ENCODE measurements at places on chromosomes 3 and 15.
A peak's percentile ranks its signal among the peaks of the same experiment; 100 is the strongest.

GRCh38 chr3:106611841-106612240 lies 743.0 kb upstream of the CBLB start:
- H3K36me3 ChIP-seq = peaks cover 4% of the 10 kb centered on the region
- no peaks in the 10 kb centered on the region for H3K27me3 ChIP-seq
- no peak overlapping the region for H3K4me3 ChIP-seq
- peaks cover 8% of the 10 kb centered on the region for H3K4me1 ChIP-seq

DNA sequence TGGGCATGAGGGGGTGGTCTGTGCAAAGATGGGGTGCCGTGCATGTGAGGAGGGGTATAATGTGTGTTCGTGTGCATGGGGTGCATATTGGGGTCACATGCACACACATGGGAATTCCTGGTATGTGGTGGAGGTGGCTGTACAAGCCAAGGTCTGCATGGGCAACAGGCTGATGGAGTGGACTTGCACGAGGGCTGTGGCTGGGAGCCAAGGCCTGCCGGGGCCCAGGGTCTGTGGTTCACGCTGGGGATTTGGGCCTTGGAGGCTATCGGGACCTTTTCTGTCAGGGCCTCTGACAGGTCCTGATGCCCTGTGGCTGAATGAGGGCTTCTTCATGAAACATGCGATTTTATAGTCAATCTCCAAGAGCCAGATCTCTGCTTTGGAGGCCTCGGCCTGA lies 9.8 kb upstream of the PLXND1 start:
- DNase-seq = no peak
- peaks cover 7% of the 10 kb centered on the region for H3K27me3 ChIP-seq
- no peaks in the 10 kb centered on the region for H3K4me1 ChIP-seq
- no peak overlapping the region for H3K4me3 ChIP-seq
- no peak overlapping the region for H3K27ac ChIP-seq
- no peaks in the 10 kb centered on the region for H3K36me3 ChIP-seq

- no peaks in the 10 kb centered on the region for H3K4me1 ChIP-seq
- H3K36me3 ChIP-seq = peaks cover 27% of the 10 kb centered on the region
- no peaks in the 10 kb centered on the region for H3K27me3 ChIP-seq
- no peak overlapping the region for H3K27ac ChIP-seq
- H3K4me3 ChIP-seq = no peak overlapping the region
These were observed 58.1 kb downstream of the DCBLD2 start for GRCh38 chr3:98843266-98843959.

DNA sequence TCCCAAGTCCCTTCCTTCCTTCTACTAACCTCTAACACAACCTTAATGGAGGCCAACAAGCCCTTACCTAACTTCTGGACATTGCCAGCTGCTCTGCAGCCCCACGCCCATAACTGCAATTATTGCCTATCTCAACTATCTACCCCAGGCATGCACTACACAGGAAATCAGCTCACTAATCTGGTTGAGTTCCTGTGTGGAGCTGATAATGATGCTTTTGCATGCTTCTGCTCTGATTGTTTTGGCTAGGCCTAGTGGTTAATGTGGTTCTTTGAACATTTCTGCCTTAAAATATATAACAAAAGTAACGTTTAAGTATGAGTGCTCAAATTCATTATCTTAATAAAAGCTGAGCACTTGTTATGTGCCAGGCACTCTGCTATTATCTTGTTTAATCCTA lies 463.9 kb downstream of the MFSD1 start:
- H3K36me3 ChIP-seq = no peaks in the 10 kb centered on the region
- peaks cover 22% of the 10 kb centered on the region for H3K27me3 ChIP-seq
- DNase-seq = no peak
- H3K4me3 ChIP-seq = no peak overlapping the region
- no peak overlapping the region for H3K27ac ChIP-seq

GRCh38 chr3:50534681-50535330 lies 31.4 kb upstream of the CACNA2D2 start:
- no peak overlapping the region for H3K4me3 ChIP-seq
- no peak overlapping the region for H3K27ac ChIP-seq
- DNase-seq = no peak
- H3K36me3 ChIP-seq = no peaks in the 10 kb centered on the region
- H3K27me3 ChIP-seq = peaks cover 73% of the 10 kb centered on the region
- peaks cover 9% of the 10 kb centered on the region for H3K4me1 ChIP-seq

DNA sequence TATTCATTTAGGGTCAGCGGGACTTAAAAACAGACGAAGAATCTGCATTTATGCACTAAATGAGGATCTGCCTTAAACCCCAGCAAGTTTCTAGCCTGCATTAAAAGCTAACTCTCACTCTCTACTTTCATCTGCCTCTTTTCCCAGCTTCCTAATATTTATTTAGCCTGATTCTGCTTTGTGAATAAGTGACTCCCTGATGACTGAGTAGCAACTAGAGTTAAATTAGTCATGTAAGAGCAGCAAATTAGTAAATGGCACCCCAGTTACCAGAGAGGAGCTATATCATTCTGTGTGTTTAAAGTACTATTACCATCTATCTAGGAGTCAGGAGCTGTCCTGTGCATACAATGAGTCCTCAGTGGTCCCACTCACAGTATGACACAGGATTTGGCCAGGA lies 391.0 kb upstream of the RORA start:
- no peak for DNase-seq
- H3K4me1 ChIP-seq = peaks cover 13% of the 10 kb centered on the region
- H3K27me3 ChIP-seq = peaks cover 20% of the 10 kb centered on the region
- no peak overlapping the region for H3K27ac ChIP-seq
- H3K36me3 ChIP-seq = no peaks in the 10 kb centered on the region
- no peak overlapping the region for H3K4me3 ChIP-seq

- H3K4me1 ChIP-seq = peaks cover 5% of the 10 kb centered on the region
- peak overlapping the region; percentile 30 for H3K27ac ChIP-seq
These were observed 996.4 kb upstream of the CFAP20DC start for GRCh38 chr3:60046210-60046609.

DNA sequence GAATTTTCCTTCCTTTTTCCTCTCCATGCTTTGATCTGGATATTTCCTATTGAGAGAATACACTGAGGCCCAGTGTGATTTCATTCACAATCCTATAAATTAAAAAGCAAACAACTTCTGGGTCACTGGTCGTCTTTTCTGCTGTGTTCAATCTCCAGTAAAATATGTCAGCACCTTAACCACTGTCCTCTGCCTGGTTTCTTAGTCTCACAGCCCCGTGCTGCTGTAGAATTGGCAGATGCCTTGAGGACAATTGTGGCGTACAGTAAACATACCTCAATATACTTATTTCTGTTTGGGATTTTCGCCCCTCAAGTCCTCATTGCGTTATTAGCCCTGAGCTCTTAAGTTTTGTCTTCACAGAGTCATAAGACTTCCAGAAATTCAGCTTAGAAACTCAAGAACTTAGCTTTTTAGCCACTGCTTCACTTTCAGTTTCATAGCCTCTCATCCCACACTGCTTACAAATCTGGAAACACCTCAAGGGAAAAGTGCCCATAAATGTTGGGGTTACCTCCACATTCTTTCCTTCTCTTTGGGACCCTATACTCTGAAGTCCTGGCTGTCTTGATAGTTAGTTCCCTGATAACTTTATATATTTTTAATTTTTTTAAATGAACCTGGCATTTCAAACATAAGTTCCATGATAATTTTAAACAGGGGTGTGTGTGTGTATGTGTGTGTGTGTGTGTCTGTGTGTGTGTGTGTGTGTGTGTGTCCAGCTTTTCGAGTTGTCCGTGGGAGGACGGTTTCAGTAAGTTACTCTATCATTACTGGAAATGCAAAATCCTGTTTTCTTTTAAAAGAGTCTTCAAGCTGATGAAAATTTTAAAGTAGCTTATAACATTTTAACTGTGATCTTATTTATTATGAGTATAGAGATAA lies 238.4 kb upstream of the CTDSPL start:
- H3K27me3 ChIP-seq = peaks cover 3% of the 10 kb centered on the region
- no peak for DNase-seq
- H3K36me3 ChIP-seq = no peaks in the 10 kb centered on the region
- H3K27ac ChIP-seq = no peak overlapping the region
- no peak overlapping the region for H3K4me3 ChIP-seq

- H3K4me3 ChIP-seq = no peak overlapping the region
- no peak overlapping the region for H3K27ac ChIP-seq
- no peaks in the 10 kb centered on the region for H3K36me3 ChIP-seq
- H3K4me1 ChIP-seq = peaks cover 24% of the 10 kb centered on the region
- DNase-seq = no peak
- no peaks in the 10 kb centered on the region for H3K27me3 ChIP-seq
These were observed 58.2 kb upstream of the FLNB start for GRCh38 chr3:57949785-57950615.

DNA sequence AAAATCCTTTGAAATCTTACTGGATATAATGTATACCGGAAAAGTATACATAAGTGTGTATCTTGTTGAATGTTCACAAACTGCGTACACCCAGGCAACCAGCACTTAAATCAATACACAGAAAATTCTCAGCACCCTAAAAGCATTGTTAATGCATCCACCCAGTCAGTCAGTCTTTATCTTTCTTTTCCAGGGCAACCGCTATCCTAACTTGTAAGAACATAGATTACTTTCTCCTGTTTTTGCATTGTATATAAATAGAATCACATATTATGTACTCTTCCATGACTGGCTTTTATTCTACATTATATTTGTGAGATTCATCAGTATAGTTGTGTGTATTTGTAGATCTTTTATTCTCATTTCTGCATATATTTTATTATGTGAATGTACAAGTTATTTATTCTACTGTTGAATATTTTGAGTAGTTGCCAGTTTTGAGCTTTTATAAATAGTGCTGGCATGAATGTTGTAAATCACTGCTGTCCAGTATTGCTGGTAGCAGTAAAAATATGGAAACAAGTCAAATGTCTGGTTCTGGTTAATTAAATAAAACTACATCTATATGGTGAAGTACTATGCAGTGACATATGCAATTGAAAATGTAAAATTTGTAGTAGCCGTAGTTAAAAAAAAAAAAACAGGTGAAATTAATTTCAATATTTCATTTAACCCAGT lies 62.1 kb downstream of the PDCD6IP start:
- H3K36me3 ChIP-seq = peaks cover 31% of the 10 kb centered on the region
- peaks cover 8% of the 10 kb centered on the region for H3K4me1 ChIP-seq
- DNase-seq = no peak
- no peaks in the 10 kb centered on the region for H3K27me3 ChIP-seq

- H3K4me3 ChIP-seq = no peak overlapping the region
- H3K4me1 ChIP-seq = peaks cover 3% of the 10 kb centered on the region
- H3K27me3 ChIP-seq = no peaks in the 10 kb centered on the region
- no peak for DNase-seq
- no peak overlapping the region for H3K27ac ChIP-seq
These were observed 47.2 kb upstream of the PLCL2 start for GRCh38 chr3:16837602-16838001.

DNA sequence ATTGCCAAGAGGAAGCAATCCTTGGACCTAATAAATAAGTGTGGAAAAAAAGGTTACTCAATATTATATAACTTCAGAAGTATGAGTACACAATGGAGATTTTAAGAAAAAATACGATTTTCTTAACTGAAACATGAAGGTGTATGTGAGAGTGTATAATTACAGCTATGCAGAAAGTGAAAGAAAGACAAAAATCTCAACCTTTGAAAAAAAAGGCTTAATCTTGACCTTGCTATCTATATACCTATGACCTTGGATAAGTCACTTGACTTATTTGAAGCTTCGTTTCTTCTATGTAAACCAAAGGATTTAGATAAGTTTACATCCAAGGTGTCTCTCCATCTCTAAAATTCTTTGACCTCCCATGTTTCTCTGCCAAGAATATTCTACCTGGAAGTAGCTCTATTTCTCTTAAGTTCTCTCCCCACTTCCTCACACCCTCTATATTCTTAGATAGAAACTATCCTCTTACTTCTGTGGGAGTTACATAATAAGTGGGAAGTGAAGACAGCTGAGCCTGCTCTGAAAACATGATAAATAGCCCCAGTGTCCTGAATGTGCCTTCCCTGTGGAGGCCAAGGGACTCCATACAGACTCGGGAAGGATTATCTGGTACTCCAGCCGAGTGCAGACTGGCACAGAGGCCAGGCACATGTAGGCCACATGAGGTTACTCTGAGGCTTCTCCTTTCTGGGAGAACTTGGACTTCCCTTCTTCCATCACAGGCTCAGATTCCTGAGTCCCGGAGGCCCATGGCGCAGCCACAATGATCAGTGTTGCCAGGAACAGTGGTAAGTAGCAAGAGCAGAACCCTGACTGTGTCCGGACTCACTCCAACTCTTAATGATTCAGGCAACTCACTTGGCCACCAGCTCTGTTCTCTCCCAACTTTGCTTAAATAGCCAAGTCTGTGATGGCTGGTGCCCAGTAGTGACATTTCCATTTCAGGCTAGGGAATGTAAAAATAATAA lies 166.8 kb upstream of the COL8A1 start:
- H3K4me3 ChIP-seq = no peak overlapping the region
- H3K27me3 ChIP-seq = no peaks in the 10 kb centered on the region
- no peaks in the 10 kb centered on the region for H3K36me3 ChIP-seq
- H3K4me1 ChIP-seq = no peaks in the 10 kb centered on the region
- DNase-seq = no peak

DNA sequence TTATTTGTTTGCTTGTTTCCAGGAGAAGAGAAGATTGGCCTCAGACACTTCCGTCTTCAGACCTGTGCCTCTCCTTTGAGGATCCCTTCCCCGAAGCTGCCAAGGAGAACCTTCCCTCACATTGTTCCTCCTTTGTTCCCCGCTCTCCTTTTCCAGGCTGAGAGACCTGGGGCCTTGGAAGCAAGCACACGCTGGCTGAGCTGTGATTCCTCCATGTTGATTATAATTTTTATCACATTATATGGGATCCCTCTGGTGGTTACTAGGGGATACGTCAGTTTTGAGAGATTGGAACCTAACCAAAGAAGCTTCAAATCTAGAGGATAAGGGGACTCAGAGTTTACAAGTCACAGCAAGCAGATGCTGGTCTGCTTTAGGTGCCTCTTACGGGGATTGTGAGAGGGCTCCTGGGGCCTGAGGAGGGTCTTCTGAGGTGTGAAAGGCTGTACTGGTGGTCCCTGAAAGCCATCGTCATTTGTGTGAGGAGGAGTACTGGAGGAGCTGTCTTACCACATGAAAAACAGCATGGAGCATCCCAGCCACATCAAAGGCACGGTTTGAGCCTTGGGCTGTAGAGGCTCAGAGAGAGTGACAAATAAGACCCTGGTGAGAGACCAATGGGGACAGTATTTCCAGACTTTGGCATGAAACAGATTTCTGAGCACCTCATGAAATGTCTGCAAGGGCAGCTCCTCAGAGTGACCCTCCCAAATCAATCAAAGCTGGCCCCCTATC lies 760.1 kb upstream of the CFAP20DC start:
- DNase-seq = no peak
- H3K4me1 ChIP-seq = peaks cover 16% of the 10 kb centered on the region
- H3K36me3 ChIP-seq = no peaks in the 10 kb centered on the region
- H3K4me3 ChIP-seq = no peak overlapping the region

GRCh38 chr3:196192036-196192523 lies 19.1 kb downstream of the ZDHHC19 start:
- no peaks in the 10 kb centered on the region for H3K36me3 ChIP-seq
- H3K27ac ChIP-seq = no peak overlapping the region
- no peak overlapping the region for H3K4me3 ChIP-seq
- H3K27me3 ChIP-seq = no peaks in the 10 kb centered on the region
- no peak for DNase-seq

Data from progenitor cell of endocrine pancreas (in vitro differentiated cells).